ENCODE measurements at places on chromosomes 3 and 15.

GRCh38 chr15:73264881-73265280 is 103.9 kb downstream of the HCN4 start:
- DNase-seq = no peak

- no peak for DNase-seq
Observed at GRCh38 chr3:18079739-18080138, 337.3 kb upstream of the TBC1D5 start.

- no peak for DNase-seq
Observed at GRCh38 chr3:168997488-168997887, 666.0 kb downstream of the MECOM start.

DNA sequence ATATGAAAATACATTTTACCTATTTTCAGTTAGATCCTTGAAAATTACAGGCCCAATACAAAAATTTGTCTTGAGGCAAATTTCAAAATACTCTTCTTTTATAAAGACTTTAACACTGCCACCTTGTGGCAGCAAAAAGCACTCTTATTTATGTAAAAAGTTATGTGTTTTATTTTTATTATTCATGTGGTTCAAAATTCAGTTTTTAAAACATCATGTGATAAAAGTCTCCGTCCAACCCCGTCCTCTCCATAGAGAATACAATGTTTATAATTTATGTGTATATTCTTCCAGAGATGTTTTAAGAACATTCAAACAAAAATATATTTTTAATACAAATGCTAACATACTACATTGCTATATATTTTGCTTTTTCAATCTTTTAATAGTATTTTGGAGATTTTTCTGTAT is 36.9 kb upstream of the TRIM59 start:
- DNase-seq = no peak
